ENCODE measurements at places on chromosomes 12 and 14.

DNA sequence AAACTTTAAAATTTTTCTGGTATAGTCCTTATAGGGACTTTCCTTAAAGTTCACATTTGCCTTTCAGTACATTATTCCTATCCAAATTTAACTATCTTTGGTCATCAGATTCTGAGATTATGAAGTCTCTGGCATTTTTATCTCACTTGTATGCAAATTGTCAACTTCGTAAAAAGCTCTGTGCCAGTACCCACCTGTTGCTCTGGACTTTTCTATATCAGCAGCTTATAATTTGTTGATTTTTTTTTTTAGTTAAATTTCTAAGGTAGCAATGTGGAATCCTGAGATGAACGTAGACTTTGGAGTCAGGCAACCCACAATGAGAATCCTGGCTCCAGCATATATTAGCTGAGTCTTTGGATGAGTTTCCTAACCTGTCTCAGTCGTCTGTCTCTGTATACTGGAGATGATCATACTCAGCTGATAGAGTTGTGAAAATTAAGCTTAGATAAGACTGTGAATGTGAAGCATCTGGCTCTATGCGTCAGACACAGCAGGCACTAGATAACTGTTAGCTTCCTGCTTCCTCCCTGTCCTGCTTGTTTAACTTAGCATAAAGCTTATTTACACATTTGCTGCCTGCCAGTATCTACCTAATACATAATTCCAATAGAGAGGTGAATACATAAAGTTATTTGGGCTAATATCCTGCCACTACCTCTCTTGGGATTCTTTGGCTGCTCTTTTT is 59.8 kb downstream of the MARK3 start:
- DNase-seq = no peak

- DNase-seq = no peak
Measured at GRCh38 chr12:75747572-75748021, 236.2 kb upstream of the KRR1 start.

- DNase-seq = no peak
Measured at GRCh38 chr12:51218607-51219161, 822 bp upstream of the POU6F1 start.

GRCh38 chr12:62732861-62733427 is 202.0 kb downstream of the PPM1H start:
- no peak for DNase-seq

- DNase-seq = no peak
Measured at GRCh38 chr12:123164222-123164621, 13.3 kb upstream of the PITPNM2 start.

GRCh38 chr12:79067977-79068376 is 203.4 kb downstream of the SYT1 start:
- DNase-seq = no peak

GRCh38 chr14:36506732-36507614 is 13.1 kb downstream of the NKX2-1 start:
- DNase-seq = peak; percentile 7

DNA sequence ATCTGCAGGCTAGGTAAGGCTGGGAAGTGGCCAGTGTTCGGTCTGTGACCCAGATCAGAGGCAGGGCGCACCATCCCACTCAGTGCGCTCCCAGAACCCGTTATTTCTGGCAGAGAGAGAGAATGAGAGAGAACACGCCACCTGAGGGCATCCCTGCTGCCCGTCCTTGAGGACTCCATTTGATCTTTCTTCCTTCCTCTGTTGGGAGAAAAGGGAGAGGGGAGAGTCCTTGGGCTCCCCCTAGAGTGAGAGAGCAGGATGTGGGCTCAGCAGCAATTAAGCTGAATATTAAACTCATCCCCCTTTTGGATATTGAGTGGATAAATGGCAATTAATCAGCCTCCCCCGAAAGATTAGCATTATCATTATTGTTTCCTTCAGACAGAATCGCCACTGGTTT is 70.6 kb downstream of the IFT43 start:
- no peak for DNase-seq

- no peak for DNase-seq
Measured at GRCh38 chr12:91105807-91106206, 5.5 kb downstream of the LUM start.

- no peak for DNase-seq
Measured at GRCh38 chr12:123645878-123646277, 12.2 kb downstream of the GTF2H3 start.

DNA sequence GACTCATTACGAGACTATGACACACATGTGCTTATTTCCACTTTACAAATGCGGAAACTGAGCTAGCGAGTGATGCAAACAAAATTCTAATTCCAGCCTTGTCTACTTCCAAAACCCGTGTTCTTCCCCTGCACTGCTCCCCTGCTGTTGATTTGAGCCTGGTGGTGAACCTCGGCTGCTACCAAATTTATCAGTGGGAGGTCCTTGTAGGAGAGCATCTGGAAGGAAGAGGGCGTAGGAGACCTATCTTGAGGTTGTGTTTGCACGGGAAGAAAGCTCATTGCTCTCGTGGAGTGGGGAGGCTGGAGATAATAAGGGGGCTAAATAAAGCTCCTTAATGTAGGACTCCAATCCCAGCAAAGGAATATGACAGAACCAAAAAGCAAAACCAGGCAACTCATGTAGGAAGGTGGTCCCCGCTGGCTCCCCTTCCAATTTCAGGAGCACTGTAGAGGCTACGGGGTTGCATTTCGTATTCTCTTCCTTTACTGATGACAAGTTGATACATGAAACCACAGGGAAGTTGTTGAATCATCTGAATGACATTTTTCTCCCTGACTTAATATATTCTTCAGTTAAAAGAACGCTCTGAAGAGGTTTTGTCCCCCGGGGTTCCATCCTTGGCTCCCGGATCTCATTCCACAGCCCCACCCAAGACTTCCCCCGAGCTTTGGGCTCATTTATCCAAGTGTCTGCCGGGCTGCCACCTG is 52.6 kb downstream of the FZD10 start:
- no peak for DNase-seq

GRCh38 chr12:93376436-93377251 is 1.1 kb upstream of the NUDT4 start:
- peak; percentile 34 for DNase-seq

- no peak for DNase-seq
Measured at GRCh38 chr12:66217342-66217917, 28.4 kb downstream of the IRAK3 start.

DNA sequence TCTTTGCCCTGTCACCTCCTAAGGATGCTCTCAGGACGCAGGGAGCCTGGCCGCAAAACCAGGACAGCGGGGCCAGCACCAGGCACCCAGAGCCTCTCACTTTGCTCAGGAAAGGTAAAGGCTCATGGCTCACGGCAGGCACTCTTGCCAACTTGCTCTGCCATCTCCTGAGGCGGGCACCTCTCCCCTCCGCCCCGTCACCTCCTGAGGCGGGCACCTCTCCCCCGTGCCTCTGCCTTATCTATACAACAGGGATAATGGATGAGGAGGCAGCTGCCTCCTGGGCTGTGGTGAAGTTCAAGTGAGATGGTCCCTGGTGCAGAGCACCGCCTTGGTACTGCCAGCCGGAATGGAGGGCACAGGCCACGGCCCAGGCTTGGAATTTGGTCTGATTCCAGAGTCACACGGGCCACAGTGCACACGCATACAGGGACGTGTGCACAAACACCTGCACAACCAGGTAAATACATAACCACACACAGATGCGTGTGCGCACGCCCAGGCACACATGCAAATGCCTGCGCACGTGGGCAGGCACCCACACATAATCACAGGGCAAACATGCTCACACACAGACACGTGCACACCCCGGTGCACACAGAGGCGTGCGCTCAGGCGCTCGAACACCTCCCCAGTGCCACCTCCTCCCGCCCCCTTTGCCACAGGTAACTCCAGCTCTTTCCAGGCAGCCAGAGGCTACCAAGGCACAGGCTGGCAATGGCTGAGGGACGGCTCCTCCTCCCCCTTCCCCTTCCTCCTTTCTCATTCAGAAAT is 11.6 kb downstream of the DEGS2 start:
- DNase-seq = no peak

GRCh38 chr12:68109444-68110217 is 49.9 kb downstream of the IFNG start:
- DNase-seq = no peak

DNA sequence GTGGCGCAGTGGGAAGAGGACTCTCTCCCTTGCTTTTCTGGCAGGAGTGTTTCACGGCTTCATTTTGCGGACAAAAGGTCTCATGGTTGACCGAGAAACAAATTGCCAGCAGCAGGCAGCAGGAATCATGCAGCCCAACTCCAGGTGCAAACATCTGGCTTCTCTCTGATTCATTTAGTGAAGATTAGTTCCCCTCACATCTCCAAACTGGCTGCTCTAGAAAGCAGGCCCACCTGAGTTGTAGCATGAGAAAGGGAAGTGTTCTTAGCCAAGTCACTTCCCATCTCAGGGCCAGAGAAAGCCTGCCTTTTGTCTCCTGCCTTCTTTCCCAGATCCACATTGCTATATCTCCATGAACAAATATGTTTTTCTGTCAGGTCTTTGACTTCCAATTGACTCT is 120.8 kb upstream of the CCDC196 start:
- DNase-seq = no peak

- DNase-seq = peak; percentile 52
Measured at GRCh38 chr12:124745891-124746570, 117.6 kb downstream of the SCARB1 start.

DNA sequence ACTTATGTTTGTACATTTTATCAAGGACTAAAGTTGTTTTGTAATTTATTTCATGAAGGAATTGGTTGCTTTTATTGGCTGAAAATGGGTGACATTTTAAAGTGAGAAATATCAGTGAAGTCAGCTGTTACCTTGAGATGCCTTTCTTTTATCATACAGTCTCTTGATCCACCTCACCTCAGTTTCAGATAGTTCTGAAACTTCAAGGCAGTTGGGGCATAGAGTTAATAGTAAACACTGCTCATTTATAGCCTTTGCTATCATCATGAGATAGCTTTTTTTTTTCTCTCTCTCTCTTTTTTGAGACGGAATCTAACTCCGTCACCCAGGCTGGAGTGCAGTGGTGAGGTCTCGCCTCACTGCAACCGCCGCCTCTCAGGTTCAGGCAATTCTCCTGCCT is 76.7 kb downstream of the MON2 start:
- no peak for DNase-seq

DNA sequence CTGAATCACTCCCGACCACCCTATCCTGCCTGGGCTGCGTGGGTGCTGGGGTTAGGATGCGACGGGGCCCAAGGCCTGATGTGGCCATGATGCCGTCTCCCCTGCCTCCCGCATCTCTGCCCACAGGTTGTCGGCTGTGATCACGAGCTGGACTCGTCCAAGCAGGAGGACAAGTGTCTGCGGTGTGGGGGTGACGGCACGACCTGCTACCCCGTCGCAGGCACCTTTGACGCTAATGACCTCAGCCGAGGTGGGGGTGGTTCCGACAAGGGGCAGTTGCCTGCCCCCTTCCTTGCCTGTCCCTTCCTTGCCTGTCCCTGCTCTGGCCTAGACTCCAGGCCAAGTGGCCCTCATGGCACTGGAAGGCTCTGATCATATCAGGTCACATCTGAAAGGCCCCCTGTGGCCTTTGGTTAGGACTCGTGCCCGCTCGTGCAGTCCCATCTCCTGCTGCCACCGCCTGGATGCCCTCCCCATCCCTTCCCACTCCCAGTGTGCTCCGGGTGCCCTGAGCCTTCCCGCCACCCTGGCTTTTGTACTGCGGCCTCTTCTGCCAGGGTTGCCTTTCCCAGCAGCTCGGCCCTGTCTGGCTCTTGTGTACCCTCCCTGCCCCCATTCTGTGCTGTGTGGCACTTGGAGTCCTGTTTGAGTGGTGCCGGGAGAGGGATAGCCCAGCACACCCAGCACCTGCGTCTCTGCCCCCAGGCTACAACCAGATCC is 13.6 kb downstream of the PAPLN start:
- DNase-seq = no peak

- no peak for DNase-seq
Measured at GRCh38 chr14:93974833-93975232, 1.5 kb downstream of the ASB2 start.

DNA sequence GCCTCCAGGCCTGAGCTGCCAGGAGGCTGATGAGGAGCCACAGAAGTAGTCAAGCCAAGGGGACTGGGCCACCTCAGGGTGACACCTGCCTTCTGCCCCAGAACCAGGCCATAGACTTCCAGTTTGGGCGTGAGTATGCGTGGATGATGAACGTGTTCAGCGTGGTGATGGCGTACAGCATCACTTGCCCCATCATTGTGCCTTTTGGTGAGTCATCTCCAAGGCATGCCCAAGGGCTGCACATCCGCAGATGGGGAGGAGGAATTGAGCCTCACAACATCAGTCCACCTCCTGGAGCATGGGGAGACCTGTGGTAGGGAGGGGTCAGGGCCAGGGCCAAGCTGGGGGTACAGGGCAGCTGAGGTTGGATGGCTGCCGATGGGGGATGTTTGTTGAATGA is 22.3 kb downstream of the NGB start:
- no peak for DNase-seq

GRCh38 chr12:89210277-89210676 is 142.0 kb downstream of the DUSP6 start:
- no peak for DNase-seq

DNA sequence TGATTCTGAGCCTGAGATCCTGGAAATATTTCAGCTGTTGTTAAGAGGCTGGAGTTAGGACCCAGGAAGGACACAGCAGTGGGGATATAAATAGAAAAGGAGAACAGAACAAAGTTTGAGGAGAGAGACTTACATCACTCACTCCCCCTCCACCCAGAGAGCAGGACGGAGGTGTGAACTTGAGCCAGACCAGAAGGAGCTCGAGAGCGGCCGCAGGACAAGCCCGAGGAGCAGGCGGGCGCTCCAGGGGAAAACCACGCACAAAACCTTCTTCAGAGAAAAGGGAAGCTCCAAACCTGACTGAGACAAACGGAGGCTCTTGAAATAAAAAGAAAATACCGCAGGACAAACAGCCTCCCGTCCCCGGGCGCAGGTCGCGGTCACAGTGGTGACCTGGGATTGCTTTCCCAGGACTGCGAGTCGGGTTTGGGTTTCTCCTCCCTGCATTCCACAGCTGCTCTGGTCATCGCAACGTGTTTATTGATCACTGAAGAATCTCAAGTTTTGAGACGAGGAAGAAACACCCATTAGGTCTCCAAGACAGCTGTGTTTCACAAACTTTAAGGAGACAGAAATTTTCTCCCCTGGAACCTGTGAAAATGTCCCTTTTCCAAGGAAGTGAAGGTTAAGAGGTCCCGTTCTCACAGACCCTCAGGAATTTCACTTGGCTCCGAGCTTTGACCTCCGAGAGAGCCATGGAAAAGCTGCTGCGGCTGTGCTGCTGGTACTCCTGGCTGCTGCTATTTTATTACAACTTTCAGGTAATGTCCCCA is at the start of gene ADGRD1:
Gene ADGRD1 (plus strand): TSS at position 137 of the 773 bp plus-strand sequence. CDS start 559 bp downstream, at position 696.
- peak; percentile 42 for DNase-seq

GRCh38 chr12:69099201-69099837 is 140.1 kb upstream of the CPSF6 start:
- DNase-seq = no peak

GRCh38 chr12:130719263-130719859 is 3.3 kb upstream of the RIMBP2 start:
- no peak for DNase-seq

GRCh38 chr14:49688701-49689030 is 652 bp upstream of the POLE2 start:
- DNase-seq = no peak

- no peak for DNase-seq
Measured at GRCh38 chr14:103543721-103544387, 14.9 kb downstream of the TRMT61A start.

Data from GM10248 (cell line).